ENCODE measurements at places on chromosomes 11 and 22.

DNA sequence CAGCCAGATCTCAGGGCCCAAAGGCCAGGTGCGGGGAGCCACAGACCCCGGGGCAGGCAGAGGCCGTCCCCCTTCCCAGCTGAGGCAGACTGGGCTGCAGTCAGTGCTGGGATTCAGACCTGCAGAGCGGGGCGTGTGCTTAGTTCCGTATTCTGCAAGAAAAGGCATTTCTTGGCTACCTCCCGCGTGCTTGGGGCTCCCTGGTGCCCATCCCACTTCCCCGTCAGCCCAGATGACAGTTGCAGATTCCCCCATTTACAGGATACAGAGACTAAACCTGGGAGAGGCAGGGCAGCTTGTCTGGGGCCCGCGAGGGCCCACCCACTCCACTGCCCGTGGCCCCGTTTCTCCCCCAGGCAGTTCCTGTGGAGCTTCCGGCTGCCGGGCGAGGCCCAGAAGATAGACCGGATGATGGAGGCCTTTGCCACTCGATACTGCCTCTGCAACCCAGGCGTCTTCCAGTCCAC, 18.3 kb downstream of the CYTH4 start:
- no peak for DNase-seq

GRCh38 chr11:19838994-19839768, 126.5 kb downstream of the NAV2 start:
- DNase-seq, result no peak

DNA sequence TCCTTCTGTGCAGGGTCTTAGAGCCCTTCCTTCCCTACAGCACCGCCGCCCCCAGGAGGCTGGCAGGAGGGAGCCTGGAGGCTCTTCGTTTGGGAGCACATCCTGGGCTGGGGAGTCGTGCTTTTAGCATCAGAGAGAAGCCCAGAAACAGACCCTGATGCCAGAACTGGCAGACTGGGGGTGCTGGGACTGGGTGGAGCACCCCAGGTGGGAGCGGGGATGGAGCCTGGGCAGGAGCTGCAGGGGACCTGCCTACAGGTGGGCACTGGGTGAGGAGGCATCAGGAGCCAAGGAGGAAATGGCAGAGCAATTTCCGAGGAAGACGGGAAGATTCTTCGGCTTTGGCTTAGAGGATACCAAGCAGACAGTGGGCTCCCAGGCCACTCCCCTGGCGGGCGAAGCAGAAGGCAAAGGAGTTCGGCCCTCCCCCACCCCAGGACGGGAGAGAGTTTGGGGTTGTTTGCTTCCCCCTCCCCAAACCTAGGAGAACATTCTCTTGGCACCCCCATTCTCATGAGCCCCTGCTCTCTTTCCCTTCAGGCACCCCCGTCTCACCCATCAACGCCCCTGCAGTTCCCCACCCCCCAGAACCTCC, 1.1 kb downstream of the SYT7 start:
- DNase-seq, result no peak

DNA sequence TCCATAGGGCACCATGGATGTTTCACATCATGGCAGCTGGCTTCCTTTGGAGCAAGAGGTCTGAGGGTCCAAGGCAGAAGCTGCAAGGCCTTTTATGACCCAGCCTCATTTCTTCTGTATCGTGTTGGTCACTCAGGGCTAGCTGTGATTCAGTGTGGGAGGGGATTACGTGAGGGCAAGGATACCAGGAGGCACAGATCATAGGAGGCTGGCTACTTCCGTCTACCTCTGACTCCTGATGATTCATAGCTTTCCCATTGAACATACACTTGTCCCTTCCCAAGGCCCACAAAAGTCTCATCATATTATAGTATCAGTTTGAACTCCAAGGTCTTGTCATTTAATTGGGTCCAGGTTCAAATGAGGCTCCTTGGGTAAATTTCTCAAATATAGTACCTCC, 135.3 kb upstream of the ZBED5 start:
- no peak for DNase-seq

All from hypothalamus (tissue), 51 donors.